Fibroblast of upper back skin (primary cell): ENCODE measurements at places on chromosomes 12 and 14.

DNA sequence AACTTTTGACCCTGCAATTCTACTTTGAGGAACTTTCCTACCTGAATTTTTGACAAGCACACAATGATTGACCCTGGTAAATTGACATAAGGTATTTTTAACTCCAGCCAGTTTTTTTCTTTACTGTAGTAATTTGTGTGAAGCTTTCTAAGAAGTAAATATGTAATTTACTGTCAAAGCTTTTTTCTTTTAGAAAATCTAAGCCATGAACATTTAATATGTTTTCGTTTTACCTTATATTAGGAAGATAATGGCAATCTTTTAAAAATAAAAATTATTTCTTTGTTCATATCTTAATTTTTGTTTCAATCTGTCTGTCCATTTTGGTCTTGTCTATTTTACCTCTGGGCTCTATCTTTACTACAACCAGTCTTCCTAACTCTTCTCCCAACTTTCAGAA, 279.9 kb downstream of the FBXL14 start:
- DNase-seq, result no peak

- DNase-seq, result peak; percentile 83
Observed at GRCh38 chr14:35420036-35420811, 15.7 kb upstream of the NFKBIA start.

- no peak for DNase-seq
Observed at GRCh38 chr14:21891921-21892320, 218.3 kb upstream of the OR4E1 start.

DNA sequence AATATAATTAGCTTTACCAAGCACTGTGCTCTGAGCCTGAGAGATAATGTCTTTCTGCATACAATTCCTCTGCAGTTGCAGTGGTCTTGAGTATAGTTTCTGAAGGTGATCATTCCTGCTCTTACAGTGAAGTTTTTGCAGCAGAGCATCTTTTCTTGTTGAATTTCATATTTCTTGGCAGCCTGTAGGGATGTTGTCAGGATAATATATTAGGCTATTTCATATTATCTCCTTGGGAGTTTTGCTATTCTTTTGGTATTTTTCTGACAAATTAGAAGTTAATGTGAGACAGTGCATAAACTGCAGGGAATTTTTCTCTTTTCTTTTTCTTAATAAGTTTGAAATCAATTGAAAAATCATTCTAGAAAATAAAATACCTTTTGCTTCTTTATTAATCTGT, 1502.6 kb upstream of the FLRT2 start:
- no peak for DNase-seq

GRCh38 chr12:54762390-54762789, 91.9 kb upstream of the MUCL1 start:
- DNase-seq, result no peak

DNA sequence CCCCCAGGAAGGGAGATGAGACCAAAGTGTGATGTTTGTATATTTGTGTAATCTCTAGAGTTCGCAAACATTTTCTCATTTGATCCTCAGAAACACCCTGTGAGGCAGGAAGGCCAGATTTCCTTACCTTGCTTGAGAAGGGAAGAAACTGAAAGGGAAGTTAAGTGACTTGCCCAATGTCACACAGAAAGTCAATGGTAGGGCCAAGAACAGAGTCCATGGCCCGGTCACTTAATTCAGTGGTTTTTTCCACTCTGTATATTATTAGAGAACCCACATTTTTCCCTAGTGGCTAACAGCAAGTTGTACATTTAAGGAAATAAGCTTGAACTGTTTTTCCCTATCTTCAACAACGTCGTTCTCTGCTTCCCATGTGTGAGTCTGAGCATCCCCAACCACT, 25.6 kb upstream of the CHPT1 start:
- no peak for DNase-seq

- DNase-seq, result no peak
Observed at GRCh38 chr12:132246997-132247717, 82.2 kb downstream of the GALNT9 start.

DNA sequence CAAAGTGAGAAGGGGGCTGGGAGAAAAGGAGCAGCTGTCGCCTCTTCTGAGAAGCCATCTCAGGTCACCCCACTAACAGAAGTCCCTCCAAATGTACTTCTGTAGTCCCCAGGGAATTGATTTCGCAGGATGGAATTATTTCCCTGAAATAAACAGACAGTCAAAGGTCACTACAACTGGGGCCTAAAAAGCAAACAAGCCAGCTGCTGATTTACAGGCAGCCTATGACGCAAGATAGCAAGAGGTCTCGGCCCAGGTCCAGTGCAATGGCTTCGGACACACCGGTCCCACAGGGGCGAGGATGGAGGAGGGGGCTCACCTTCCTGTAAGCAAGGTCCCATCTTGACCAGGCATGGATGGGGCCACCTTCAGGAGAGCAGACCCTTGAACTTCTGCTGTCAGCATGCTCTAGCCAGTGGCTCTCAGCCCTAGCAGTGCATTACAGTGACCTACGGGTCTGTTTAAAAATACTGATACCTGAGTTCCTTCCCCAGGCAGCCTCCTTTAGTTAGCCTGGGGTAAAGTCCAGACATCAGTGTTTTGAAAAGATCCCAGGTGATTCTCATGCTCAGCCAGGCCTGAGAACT, 18.1 kb downstream of the NUAK1 start:
- no peak for DNase-seq

- no peak for DNase-seq
Observed at GRCh38 chr12:112214064-112214463, 88.7 kb downstream of the TRAFD1 start.

GRCh38 chr12:46942579-46942978, 116.8 kb upstream of the SLC38A4 start:
- DNase-seq, result peak; percentile 93

GRCh38 chr14:22472935-22473854, 115.8 kb downstream of the DAD1 start:
- DNase-seq, result peak; percentile 54

DNA sequence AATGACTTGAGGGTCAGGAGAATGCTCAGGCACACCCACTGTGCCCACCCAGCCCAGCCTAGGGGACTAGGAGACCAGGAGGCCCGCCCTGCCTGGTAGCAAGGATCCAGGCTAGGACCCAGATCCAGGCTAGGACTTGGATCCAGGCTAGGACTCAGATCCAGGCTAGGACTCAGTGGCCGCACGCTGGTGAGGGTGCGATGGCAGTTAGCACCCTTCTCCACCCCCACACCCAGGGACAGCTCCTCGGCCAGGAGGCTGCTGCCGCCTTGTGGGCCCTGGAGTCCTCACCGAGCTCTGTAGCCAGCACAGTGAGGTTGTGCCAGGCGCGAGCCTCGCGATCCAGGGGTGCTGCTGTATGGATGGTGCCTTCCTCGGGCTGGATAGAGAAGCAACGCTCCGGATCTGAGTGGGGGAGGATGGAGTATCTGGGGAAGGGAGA, 5.1 kb downstream of the CDH24 start:
- no peak for DNase-seq

- DNase-seq, result no peak
Observed at GRCh38 chr14:72301352-72301751, 369.1 kb downstream of the RGS6 start.

DNA sequence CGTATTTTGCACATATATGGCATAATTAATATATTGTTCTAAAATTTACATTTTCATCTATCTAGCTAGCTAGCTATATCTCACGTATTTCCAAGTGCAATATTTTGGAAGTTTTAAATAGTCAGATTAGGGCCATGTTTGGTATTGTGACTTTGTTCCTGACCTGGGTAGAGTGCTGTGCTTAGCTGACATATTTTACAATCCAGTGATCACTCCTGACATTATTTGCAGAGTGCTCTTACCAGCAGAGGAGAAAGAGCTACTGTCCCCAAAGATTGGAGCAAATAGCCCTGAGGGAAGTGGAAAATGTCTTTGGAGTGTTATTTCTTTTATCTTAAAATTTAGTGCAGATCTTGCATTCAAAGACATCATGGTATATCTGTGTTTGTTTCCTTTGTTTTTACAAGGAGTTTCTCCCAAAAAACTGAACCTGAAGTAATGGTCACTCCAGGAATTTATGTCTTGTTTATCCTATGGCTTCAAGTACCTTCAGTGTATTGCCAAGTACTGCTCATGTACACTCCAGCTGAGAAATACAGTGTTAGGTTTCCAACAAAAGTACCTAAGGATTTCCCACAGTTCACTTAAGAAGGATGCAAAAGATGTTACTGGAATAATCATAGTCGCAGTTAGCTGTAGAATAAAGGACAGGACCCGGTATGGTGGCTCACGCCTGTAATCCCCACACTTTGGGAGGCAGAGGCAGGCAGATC, 49.4 kb upstream of the PSMA6 start:
- DNase-seq, result no peak

- DNase-seq, result no peak
Observed at GRCh38 chr12:57153415-57153997, 6.1 kb upstream of the LRP1-AS start.

DNA sequence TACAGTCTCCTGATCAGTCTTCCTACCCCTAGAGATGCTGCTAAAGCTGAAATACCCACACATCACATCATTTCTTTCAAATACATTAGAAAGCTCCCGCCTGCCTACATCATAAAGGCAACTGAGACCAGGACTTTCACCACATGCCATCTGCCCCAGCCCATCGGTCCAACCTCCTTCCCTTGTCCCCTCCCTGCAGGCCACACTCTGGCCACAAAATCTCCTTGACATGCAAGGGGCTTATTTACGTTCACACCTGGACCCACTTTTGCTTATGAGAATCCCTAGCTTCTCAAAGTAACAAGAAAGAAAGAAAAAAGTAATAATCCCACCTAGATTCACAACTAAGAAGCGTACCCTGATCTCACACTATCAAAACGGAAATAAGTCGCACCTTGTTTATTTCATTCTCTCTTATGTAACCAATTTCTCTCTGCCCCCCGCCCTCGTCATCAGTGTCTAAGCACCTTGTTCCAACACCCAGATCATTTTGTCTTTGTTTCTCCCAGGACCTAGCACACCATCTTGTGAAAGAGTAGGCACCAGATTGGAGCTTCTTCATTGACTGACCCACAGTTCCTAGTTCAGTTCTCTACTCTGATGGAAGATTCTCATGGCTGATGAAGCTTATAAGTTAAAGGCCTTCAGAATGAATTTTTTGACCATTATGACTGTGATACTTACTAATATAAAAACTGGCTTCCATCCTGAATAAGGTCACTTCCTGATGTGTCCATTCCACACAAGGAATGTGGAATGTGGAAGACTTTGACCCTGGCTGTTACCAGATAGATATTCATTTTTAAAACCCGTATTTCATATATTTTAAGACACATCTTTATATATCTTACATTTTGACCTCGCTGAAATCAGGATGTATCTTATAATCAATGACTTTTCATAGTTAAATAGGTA, 7.7 kb downstream of the WSB2 start:
- DNase-seq, result peak; percentile 25

DNA sequence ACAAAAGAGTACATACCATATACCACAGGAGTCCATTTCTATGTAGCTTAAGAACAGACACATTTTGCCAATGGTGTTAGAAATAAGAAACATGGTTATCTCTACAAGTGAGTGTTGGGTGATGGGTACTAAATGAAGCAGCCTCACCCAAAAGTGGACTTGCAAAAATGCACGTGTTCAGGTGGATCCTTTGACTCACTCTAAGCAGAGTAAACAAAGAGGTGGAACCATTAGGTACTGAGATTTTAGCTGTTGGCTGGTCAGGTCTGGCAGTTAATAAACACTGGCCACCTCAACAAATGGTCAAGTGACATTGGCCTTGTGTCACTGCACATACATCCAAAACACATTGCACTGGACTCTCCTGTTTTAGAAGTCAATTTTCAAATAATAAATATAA, 27.6 kb downstream of the EVL start:
- no peak for DNase-seq

DNA sequence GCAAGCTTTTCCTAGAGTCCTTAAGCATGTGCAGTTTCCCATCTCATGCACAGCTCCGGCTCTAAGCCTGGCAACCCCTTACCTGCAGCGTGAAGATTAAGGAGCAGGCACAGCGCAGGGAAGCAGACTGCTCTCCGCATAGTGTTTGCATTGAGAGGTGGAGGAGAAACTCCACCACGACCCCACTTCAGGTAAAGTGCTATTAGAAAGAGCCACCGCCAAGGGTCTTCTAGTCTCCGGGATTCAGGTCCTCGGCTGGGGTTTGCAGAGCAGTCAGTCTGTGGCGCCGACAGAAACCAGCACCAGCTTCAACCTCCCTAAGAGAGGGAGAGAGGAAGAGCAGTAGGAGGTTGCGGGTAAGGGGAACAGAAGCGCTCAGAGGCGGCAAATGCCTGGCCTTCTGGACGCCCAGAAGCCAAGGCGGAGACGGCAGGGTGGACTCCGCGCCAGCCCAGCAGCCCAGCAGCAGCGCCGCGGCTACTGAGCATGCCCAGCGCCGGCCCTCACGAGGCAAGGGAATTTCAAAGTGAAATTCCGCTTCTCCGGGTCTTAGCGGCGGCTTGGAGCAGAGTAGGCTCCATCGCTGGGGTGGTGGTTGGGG, at the start of gene PTPRR:
PTPRR (minus strand) TSS at position 488 of the 601 bp plus-strand sequence; CDS start at position 140, 348 bp downstream.
- DNase-seq, result no peak

- DNase-seq, result no peak
Observed at GRCh38 chr12:83198291-83199015, 511.7 kb downstream of the TMTC2 start.
